GOT3 (cell line): ENCODE measurements at places on chromosomes 12 and 14.

- DNase-seq = no peak
Measured at GRCh38 chr12:66119229-66119869, 11.2 kb downstream of the LLPH start.

- DNase-seq = no peak
Measured at GRCh38 chr12:9264546-9264945, 56.4 kb upstream of the PZP start.

DNA sequence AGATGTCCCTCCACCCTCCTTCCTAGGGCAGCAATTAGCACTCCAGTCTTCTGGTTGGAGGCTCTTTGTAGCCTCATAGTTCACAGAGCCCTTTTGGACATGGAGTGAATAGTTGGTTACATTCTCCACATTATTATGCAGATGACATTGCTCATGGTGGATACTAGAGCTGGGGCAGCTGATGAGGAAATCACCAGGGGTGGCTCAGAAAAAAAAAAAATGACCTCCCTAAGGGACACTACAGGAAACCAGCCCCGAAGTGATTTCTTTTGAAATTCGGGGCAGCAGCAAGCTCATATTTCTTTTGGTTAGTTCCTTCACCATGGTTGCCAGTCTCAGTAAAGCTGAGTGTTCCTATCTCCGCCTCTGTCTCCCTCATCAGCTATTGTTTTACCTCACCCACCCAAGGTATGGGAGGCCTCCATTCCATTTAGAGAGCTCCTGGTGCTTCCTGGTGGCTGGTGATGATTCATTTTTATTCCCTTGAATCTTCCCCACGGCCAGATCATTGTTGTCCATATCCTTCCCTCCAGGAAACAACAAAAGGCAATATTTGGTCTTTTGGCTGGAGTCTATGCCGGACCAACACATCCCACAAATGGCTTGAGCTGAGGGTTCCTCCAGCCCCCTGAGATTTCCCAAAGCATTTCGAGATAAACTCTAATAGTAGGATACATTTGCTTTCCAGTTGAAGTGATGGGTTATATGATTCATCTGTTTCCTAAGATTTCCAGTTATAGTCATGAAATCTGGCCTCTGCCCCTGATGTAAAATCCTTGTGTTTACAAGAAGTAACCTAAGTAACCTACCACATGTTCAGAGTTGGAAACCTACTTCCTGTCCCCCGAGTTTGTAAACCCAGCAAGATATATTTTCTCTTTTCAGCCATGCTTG is 56.2 kb upstream of the NID2 start:
- DNase-seq = peak; percentile 17

DNA sequence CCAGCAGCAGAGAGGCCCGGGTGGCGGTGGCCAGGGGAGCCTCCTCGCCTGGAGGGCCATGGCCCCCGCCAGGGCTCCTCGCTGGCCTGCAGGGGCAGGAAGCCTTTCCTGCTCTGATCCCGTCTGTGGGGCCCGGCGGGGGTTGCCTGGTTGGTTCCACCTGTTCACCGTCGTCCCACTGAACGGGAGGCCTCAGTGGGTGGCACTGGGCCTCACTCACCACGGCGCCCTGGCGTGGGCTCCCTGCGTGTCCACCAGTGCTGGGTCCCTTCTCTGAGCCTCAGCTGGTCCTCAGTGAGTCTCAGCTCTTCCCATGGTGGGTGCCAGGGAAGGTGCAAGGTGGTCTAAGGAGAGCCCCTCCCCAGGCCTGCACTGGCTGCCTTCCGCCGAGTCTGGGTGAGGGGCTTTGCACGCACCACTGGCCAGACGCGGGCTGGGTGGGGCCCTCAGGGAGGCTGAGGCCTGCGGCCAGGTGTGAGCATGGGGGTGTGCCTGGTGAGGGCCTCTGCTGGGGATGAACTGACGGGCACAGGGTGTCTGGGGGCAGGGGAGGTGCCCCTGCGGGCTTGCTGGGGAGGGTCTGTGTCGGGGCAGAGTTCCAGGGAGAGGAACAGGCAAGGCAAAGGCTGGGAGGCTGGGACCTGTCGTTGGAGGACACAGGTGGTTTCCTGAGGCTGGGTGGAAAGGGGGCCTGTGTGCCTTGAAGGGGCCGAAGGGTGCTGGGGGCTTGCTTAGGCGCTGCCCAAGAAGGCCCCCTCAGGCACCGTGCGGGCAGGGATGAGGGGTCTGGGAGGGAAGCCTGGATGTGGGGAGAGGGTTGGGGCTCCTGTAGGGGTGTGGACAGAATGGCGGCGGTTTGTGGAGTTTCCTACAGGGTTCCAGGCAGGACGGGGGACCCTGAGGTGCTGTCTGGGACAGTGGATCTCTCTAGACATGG is 339.8 kb downstream of the TMEM121 start:
- no peak for DNase-seq

- no peak for DNase-seq
Measured at GRCh38 chr12:39685854-39686657, 66.5 kb upstream of the ABCD2 start.

DNA sequence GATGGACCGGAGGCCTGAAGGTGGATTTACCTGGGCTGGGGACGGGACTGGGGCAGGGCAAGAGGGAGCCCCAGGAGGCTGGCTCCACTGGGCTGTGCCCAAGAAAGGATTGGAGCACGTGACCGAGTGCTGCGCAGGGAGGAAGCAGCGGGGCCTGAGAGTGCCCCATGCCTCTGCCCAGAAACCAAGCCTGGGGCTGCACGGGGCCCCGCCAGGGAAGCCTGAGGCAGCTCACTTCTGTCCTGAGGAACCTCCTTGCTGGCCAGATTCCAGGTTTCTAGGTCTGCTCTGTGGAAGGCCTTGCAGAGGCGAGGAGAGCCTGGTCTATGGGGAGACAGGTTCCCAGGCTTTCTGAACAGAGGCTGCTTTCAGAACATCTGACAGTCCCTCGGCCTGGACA is 10.4 kb downstream of the NGB start:
- no peak for DNase-seq

DNA sequence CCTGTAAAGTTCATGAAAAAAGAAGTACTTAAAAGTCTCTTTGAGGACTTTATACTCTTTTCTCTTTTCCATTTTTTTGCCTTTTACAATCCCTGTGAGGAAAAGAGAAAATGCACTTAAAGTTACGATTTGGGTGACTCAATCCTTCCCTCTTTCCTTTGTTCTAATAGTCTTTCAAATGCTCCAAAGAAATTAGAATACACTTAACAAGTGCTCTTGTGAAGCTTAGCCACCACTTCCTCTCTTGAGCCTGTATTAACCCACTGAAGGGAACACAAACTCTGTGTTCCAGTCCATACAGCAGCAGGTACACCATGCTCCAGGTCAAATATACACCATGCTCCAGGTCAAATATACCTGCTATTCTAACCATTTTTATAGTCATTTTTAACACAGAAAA is 581.1 kb upstream of the MGAT4C start:
- DNase-seq = no peak

DNA sequence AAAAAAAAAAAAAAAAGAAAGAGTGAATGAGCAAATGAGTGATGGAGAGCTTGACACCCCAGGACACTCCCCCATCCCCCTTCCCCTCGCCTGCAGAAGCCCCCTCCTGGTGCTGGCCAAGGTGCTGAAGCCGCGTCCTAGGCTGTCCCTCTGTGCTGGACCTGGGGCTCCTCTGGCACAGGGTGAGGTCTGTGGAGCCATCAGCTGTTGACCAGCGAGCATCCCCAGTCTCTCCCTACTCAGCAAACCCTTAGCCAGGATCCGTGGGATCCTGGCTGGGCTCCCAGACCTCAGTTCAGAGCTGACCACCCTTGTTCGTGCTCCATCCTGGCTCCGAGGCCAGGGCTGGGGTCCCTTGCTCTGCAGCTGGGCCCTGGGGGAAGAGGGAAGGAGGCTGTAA is 5.4 kb upstream of the KIF26A start:
- no peak for DNase-seq

- no peak for DNase-seq
Measured at GRCh38 chr12:122021822-122022392, at the start of gene BCL7A. TSS of gene BCL7A (plus strand) at chr12:122021884. CDS start at chr12:122022092, 208 bp downstream.

DNA sequence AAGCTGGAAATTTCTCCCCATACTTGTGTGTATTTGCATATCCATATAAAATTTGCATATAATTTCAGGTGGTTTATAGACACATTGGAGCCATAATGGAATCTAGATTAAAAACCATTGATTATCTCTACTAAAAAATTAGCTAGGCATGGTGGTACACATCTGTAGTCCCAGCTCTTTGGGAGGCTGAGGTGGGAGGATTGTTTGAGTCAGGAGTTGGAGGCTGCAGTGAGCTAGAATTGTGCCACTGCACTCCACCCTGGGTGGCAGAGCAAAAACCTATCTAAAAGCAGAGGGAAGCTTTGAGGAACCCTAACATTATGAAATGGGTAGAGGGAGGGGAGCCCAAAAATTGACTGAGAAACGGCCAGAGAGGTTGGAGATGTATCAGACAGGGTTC is 2.6 kb upstream of the RDH11 start:
- DNase-seq = no peak

DNA sequence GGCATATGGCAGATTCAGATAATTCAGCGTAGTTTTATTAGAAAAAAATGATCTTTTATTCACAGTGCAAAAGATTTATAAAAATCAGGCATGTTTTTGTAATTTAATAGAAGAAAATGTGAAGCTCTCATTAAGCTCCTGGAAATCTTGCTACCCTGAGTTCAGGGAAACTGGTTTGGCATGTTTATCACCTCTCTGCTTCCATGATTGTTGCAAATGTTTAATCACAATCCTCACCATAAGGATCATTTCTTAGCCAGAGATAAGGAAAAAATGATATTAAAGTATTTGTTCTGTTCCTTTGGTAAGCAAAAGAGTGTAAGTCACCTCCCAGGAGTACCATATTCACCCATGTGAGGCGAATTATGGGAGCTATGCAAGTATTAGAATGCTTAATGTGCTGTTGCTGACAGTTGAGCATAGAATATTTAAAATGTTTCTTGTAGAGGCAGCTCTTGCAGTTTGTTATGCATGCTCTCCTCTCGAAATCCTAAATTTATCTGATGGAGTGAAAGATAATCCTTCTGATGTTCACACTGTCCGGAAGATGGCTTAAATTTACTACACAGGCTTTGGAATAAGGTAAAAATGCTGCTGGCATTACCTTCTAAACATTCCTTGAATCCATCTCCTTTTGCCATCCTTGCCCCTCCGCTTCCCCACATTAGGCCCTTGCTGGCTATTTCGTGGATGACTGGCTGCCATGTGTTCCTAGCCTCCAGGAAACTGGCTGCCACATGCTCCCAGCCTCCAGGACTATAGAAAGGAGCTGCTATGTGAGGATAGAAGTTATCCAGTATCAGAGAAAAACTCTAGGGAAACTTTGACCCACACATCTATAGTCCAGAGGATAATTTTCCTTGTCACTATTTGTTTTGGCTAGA is 115.8 kb upstream of the CCDC198 start:
- DNase-seq = no peak

- DNase-seq = no peak
Measured at GRCh38 chr12:122126713-122127597, 47.1 kb downstream of the IL31 start.

DNA sequence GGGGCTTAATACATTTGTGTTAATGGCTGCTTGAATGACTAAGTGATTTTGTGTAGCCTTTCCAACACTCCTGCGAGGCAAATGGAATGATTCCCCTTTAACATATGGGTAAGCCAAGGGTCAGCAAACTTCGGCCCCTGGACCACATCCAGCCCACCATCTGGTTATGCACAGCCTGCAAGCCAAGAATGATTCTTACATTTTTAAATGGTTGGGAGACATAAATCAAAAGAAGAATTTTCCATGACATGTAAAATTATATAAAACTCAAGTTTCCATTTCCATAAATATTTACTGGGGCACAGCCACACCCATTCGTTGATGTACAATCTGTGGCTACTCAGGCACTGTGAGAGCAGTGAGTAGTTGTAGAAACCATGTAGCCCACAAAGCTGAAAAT is 9.0 kb downstream of the SLC8B1 start:
- no peak for DNase-seq

- no peak for DNase-seq
Measured at GRCh38 chr14:95156161-95157047, 925 bp downstream of the DICER1 start.

- DNase-seq = no peak
Measured at GRCh38 chr12:26150736-26151450, 26.1 kb upstream of the BHLHE41 start.

- no peak for DNase-seq
Measured at GRCh38 chr14:26132061-26132645, 465.7 kb downstream of the NOVA1 start.

- no peak for DNase-seq
Measured at GRCh38 chr14:23181453-23181852, 2.0 kb downstream of the SLC7A8 start.

DNA sequence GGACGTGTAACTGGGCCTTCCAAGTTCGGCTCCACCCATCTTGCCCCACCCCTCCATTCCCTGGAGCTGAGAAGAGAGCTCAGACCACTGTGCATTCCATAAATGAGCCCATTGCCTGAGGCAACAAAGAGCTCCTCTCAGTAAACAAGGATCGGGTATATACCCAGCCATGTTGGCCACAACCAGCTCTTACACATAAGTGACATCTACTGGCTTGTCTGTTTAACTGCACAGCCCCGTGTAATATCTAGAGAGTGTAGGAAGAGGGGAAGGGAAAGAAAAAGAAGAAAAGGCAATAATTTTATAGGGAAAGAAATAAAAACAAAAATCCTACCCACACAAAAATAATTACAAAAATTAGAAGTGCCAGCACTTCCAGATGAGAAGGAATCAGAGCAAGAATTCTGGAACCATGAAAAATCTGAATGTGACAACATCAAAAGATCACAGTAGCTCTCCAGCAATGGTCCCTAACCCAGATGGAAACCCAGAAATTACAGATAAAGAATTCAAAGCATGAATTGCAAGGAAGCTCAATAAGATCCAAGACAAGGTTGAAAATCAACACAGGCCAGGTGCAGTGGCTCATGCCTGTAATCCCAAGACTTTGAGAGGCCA is 308.1 kb downstream of the RPAP3 start:
- DNase-seq = no peak

DNA sequence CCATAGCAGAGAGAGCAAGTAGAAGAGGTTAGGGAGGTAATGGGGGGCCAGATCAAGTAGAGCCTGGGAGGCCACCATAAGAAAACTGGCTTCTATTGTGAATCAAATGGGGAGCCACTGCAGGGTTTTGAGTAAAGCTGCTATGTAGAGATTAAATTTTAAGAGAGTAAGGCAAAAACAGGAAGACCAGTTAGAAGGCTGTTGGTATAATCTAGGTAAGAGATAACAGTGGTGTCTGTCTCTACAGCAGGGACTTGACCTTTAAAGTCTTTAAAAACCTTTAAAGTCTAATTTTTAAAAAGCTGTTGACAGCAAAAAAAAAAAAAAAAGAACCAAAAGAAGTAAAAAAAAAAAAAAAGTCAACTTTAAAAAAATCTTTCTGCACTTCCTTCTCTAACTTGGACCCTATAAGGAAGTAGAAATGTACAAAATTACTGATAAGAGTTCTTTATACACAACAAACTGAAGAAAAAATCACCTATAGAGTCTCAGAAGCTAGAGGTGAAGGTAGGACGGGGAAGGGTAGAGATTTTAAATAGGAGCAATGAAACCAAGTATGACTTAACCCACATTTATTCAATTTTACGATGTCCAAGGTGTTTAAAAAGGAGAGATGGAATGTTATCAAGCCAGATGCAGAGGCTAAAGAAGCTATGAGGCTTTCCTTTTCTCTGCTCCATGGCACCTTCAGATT is 26.1 kb downstream of the SGPP1 start:
- no peak for DNase-seq
